ENCODE measurements at places on chromosomes 4 and X.

GRCh38 chr4:188008377-188008776 is 12.8 kb downstream of the ZFP42 start:
- no peak for DNase-seq

DNA sequence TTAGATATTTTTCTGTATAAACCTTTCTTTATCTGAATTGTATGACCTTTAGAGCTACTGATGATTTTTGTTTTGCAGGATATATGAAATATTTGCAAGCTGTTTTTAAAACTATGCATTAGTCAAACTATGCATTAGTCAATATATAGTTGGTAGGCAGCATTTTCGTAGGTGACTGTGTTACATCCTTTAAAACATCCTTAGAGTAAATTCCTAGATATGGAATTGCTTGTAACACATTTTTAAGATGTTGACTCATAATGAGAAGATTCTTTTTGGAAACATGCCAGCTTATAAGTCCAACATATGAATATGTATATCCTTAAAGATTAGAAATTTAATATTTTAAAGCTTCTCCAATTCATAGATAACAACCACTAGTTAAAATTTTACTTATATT is 1768.5 kb downstream of the PCDH7 start:
- no peak for DNase-seq

- DNase-seq: no peak
Measured at GRCh38 chrX:22296871-22297270, 24.2 kb downstream of the CBLL2 start.

- DNase-seq: no peak
Measured at GRCh38 chr4:147312376-147313046, 168.4 kb upstream of the EDNRA start.

GRCh38 chr4:70902577-70903290 is 565 bp downstream of the MOB1B start:
- DNase-seq: no peak

DNA sequence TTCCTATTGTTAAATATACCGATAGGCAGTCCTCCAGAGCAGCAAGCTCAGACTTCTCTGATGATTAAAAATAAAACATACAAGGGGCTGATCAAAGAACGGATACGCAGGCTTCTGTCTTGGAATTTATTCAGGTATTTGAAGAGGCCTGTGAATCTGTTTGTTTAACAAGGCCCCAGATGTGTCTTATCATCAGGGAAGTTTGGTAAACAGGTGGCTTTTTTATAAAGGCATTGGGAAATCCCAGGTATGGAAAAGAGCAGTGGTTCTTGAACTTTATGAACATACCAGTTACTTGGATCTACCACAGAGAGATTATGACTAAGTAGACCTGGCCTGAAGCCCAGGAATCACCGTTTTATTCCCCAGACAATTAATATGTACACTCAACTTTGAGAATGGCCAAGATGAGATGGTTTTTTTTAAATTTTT is 47.9 kb downstream of the SOWAHB start:
- no peak for DNase-seq

- no peak for DNase-seq
Measured at GRCh38 chr4:164481306-164482091, 272.4 kb upstream of the SMIM31 start.

- no peak for DNase-seq
Measured at GRCh38 chr4:2958446-2958845, 4.8 kb downstream of the NOP14 start.

DNA sequence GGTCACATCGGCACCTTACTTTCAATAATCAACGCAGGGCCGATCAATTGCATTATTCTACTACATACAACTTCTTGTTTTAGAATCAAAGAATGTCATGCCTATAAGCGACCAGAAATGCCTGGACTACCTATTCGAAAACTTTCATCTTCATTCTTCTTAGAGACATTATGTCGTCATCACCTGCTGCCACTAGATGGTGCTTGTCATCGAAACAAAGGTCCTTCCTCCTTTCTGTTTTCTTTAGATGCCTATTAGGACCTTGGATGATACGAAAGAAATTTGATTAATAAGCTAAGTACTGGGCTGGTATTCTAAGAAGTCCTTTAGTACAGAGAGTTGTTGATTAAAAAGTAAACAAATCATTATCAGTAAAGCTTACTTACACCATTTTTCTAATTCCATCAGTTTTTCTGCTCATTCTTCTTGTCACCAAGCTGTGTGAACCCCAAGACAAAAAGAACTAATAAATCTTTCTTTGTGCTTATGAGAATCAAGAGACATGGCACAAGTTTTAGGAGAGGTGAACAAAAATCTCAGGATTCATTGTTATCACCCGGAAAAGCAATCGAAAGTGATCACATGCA is 154.5 kb upstream of the SLC4A4 start:
- no peak for DNase-seq

GRCh38 chr4:56764775-56765174 is 56.7 kb downstream of the SPINK2 start:
- DNase-seq: no peak

GRCh38 chrX:153974003-153974725 is 1.6 kb downstream of the TMEM187 start:
- no peak for DNase-seq

GRCh38 chr4:17597517-17597916 is 16.9 kb upstream of the MED28 start:
- no peak for DNase-seq

- no peak for DNase-seq
Measured at GRCh38 chr4:138055890-138056289, 186.3 kb downstream of the SLC7A11 start.

DNA sequence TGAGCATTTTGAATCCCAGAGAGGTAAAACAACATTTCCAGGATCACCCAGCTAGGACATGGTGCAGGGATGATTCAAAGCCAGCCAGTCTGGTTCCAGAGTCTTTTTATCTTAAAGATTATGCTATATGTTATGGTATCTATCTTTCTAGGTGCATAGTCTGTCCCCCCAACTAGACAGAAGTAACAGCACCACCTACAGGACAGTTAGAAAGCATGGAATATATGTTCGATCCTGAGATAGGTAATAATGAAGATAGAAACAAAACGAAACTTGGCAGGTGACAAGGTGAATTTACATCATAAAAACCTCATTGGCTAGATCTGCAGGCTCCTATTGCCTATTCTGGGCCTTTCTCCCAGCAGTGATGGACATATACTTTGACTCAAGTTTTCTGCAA is 723.2 kb downstream of the SMARCA1 start:
- no peak for DNase-seq

- DNase-seq: no peak
Measured at GRCh38 chr4:1623821-1624518, 60.1 kb downstream of the FAM53A start.

GRCh38 chrX:103774070-103774642 is 2.5 kb upstream of the PLP1 start:
- peak; percentile 14 for DNase-seq

GRCh38 chrX:84259868-84260267 is 71.9 kb upstream of the RPS6KA6 start:
- no peak for DNase-seq

DNA sequence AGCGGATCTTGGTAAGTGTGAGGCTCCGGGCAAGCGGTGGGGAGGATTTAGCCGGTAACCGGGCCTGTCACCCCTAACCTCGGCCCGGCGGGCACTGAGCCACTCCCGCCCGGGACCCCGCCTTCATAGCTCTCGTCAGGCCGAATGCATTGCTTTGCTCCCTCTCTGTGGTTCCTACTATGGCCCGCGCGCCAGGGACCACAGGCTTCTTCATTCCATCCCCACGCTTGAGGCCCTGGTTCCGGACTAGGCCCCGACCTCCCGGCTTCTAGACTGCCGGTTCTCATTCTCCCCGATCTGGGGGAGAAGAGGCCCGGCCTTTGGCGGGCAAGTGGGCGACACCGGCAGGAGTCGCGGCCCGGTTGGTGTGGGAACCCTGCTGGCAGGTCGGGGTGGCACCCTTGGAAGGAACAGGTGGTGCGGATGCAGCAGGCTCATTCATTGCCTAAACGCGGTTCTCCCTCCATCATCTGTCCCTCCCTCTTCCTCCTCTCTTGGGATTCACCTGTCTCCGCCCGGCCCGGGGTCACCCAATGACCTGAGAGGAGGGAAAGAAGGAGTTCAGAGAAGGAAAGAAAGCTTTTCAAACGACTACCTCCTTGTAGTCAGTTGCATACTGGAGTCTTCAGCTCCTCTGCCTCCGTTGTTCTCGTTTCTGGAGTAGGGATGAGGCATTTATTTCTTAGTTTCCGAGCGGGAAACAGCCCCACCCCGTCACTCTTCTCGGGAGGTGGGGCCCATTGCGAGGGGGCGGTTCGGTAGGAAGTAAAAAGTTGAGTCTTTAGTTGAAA is at the start of gene NDUFC1:
Gene NDUFC1, minus strand, starts transcription at position 657 of the 791 bp plus-strand sequence. CDS start 6,679 bp downstream, outside the sequence.
- peak; percentile 31 for DNase-seq

DNA sequence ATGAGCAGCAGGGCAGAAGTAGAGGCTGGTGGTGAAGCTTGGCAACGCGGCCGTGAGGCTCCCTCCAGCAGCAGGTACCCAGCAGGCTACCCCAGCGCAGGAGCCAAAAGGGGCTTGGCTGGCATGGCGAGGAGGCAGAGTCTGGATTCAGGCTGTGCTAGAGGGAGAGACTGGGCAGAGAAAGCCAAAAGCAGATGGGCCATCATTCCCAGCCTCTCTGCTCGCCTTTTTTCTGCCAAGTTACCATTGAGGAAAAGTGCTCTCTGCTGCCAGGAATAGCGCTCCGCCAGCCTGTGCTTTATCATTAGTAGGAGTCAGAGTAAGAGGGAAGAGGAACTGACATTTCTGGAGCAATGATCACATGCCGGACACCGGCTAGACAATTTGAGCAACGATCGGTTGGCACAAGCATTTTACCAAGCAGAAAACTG is 28.7 kb upstream of the MAP3K15 start:
- no peak for DNase-seq

DNA sequence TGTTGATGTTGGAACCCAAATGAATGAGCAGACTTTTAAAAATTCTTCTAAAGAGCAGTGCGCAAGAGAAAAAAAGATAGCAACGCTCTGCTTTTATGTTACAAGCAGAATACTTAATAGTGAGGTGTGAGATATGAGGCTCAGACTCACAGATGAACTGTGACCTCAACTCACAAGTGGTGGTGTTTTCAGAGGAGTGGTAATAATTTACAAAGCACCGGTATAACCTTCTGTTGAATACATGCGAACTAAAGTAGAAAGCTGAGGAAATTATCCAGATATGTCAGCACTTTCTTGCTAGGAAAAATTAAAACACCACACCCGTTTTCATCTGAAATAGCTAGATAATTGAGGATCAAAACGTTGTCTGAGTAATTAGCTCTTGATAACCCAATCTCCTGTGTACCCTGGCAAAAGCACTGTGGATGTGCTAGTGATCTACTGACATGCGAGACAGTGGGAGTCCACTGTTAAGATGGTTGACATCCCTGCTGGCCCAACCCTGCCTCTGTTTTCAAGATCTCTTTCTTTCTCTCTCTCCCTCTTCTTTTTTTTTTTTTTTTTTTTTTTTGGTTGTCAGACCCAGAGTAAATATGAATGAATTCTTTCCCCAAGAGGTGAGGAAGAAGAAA is 6.9 kb upstream of the TLL1 start:
- DNase-seq: no peak

- no peak for DNase-seq
Measured at GRCh38 chrX:105706041-105706440, 116.3 kb upstream of the NRK start.

DNA sequence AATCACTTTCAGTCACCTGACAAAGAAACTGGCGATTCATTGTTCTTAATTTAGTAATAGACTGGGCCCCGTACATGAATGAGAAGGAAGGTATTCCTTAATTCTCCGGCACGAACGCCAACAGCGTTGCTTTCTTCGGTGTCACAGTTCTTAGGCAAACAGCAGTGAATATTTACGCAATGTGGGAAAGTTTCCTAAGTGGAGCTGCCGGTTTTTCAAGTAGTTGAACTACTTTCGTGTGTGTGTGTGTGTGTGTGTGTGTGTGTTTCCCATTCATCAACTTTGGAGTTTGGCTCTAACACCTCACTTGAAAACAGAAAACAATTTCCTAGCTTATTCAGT is 651 bp downstream of the NXT2 start:
- DNase-seq: no peak

DNA sequence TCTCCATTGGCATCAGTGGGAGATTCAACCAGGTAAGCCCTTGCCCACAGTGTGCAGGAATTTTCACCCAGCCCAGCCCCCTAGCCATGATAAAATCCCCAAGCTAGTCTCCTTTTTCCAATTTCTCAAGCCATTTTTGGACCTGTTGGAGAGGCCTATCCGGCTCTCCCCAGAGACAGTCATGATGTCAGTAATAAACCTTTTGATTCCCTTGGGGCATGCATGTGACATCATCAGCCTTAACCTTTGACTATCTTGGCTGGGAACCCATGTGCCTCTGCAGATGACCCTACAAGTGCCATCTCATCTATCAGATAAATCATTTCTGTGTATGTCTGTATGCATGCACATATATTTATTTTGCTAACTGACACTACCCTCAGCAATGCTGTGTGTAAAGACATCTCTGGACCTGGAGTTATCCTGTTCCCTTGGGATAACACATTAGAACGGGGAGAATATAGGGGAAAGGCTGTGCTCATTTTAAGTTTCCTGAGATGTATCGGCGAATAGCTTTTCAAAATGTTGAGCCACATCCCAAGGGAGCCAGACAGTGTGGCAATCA is 51.0 kb downstream of the CYTL1 start:
- no peak for DNase-seq

DNA sequence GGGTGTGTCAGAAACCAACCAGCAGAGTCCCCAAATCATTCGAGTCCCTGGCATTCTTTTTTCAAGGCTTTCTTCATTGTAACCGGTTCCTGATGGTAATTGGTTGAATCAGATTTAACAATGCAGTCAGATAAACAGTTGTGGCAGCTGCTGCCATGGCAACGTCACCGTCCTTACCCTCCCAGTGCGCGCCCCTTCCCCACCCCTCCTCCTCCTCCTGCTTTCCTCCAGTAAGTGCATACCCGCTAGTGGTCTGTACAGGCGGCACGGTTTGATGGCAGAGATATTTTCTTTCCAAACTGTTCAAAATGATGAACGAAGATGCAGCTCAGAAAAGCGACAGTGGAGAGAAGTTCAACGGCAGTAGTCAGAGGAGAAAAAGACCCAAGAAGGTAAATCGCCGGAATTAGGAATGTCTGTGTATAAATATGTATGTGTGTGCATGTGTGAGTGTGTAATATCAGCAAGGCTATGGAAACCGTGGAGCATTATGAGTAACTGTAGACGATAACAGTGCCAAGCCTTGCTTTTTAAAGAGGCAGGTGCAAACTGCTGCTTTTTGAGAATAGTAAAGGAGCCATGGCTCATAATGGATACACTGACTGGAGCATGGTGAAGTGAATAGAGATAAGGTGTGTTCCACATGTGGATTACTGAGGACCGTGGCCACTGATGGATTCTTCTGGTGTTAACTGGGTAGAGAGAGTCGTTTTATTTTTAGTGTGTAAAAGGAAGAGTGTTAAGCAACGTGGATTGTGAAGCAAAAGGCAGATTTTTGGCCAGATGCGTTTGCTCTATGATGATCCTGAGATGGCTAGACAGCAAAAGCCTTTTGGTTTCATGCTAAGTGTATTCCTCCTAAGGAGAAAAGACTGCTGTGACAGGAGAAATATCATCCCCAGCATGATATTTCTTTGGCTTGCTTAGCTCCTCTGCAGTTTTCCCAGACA is at the start of gene ANK2:
Gene ANK2, plus strand, starts transcription at position 233 of the 950 bp plus-strand sequence. Its CDS starts 76 bp downstream, at position 309.
- no peak for DNase-seq

Measured in NCI-H2107 (cell line).